CD14-positive monocyte (primary cell): ENCODE measurements at places on chromosomes 6 and 20.
A peak's percentile ranks its signal among the peaks of the same experiment; 100 is the strongest.

GRCh38 chr6:33737267-33738026 is 9.3 kb downstream of the IP6K3 start:
- DNase-seq, result no peak

- no peak for DNase-seq
These were observed 90.0 kb upstream of the DTNBP1 start for GRCh38 chr6:15752820-15753219.

DNA sequence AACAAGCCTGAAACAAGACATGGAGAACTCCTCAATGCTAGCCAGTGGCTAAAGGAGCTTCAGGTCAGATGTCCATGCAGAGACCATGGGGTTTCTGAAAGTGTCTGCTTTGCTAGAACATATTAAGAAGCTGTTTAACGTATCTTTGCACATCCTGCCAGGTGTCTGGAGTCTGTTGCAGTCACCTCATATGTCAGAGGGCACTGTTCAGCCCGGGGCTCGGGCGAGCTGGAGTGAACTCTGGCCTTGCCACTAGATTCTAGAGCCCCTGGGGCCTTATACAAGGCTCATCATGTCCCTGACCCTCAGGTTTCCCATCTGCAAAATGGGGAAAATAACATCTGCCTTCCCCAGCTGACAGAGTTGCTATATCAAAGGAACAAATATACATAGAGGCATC is 59.0 kb downstream of the PRDM1 start:
- DNase-seq, result no peak

DNA sequence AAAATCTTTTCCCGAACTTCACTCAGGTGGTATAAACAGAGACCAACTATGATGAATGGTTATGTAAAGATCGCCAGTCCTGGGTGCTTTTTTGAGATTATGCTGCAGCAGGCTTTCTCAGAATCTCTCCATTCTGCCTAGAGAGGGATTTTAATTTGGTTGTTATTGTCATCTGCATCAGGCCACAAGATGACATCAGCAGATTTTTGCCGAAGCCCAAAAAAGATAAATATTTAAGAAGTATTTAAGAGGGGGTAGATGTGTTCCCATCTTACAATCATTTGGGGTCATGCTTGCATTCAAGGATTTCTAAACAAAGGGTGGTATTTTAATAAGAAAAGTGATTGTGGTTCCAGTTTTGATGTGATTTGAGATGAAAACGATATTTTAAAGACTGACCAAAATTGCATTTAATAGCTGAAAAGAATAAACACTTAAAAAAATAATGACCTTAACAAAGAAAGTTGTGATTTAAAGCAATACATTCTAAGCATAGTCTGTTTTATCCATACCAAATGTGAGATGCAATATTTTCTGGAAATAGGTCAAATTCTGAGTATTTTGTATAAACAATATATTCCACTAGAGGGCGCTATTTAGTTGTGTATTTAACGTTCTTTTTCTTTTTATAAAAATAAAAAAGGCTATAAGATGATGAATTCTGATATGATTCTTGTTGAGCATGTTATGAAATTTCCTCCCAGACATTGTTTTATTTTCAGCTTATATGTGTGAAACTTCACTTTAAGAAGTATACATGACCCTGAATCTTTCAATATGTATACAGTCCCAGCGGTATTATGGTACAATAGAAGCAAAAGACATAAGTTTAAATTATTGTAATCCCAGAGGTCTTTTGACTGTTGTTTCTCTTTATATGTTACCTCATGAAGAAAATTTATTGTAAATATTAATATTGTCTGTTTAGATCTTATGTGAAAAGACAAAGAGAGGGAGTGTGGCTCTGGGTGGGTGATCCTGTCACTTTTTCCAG is 51.0 kb upstream of the ZFP64 start:
- no peak for DNase-seq

DNA sequence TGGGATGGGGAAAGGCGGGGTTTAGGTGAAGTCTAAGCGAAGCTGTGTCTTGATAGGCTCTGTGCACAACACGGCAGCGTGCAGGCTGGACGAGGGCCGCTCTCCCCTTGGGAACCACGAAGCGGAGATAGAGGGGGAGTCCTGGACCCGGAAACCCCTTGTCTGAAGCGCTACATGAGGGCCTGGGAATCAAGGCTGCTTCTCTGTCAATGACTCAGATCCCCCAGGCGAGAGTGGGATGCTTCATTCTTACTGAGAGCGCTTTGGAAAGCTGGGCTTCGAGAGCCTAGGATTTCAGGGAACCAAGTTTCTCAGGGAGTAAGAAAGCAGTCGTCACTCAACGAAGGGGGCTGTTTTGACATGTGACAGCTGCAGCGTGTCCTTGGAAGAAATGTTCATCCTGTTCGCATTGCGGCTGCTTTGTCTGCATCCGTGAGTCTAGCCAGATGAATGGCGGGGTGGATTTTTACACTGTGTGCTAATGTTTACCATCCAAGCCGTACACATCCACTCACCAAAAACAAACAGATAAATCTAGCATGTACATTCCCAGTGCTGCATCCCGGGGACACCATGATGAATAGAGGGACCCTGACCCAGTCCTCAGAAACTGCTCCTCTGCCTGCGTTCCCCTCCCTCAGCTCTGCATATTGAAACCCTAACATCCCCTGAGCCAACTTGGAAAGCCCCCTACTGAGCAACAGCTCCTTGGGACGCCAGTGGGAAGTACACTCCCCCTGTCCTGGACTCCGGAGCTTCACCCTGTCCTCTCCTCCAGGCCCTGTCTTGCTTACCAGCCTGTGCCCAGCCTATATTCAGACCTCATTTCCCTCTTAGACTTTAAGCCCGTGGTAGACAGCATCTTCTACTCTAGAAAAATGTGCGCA is 24.5 kb upstream of the RTF2 start:
- no peak for DNase-seq

DNA sequence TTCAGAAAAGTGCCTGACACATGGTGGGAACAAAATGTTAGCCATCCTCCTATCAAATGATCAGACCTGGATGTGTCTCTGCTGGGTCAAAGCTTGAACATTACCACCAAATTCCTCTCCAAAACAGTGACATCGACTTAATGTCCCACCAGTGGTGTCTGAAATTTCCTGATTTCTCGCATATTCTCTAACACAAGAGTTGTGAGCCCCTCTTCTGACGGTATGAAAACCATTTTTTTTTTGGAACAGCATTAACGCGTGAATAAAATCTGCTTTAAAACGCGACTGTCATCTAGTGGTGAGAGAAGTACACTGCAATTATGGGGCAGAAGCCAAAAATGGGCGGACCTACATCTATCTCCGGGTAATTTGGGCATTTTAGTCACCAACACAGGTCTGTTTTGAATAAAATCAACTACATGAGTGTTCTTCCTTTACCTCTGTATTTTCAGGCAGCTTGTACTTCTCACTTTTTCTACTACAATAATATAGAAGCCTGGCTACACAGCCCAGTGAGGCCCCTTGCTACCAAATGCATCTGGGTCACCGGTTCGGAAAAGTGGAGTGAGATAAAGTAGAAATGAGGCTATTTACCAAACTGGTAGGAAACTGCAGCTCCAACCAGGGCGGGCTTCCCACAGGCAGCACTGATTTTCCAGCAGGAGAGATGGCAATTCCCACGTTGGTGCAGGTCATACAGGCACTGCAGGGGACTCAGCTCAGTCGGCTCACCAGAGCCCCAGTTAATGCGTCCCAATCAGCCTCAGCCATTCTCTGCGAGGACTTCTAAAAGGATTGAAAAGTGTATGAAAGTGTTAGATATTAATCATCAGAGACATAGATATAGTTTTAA is 27.4 kb downstream of the MGME1 start:
- peak; percentile 63 for DNase-seq

- no peak for DNase-seq
These were observed 50.3 kb downstream of the MYH7B start for GRCh38 chr20:35006009-35006408.

GRCh38 chr6:20866935-20867703 is 332.9 kb downstream of the CDKAL1 start:
- DNase-seq, result no peak

DNA sequence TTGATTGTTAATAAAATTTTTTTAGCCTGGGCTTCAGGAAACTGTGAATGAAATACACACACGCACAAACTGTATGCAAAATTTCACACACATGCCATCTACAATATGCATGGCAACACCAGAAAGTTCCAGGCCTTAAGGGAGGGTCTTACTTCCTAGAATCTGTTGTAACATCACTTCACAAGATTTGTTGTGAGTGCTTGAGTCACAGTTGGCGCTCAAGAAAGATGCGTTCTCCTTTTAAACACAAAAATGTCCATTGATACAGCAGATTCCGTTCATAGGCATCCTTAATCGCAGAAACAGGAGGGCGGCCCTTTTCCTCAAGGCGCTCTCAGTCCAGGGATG is 485 bp upstream of the RTF2 start:
- DNase-seq, result no peak

- DNase-seq, result no peak
These were observed 178.9 kb upstream of the ARID1B start for GRCh38 chr6:156598071-156598854.

DNA sequence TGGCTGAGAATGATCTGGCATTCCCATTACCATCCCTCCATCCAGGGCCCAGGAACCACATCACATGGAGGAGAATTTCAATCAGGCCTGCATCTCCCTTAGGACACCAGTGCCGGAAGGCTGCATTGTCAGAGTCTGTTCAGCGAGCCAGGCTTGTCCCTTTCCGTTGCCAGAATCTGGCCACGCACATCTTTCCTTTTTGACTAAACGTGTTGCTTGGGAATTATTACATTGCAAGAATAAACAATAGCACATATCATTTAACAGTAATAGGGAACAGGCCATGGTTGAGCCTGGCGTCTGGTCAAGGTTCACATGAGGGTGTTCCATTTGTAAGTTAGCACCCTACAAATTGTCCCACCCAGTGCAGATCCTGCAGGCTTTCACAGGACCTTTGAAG is 42.8 kb downstream of the SOBP start:
- DNase-seq, result no peak

- no peak for DNase-seq
These were observed 98.5 kb upstream of the CDYL start for GRCh38 chr6:4677751-4678065.

- DNase-seq, result no peak
These were observed 23.6 kb downstream of the RWDD2A start for GRCh38 chr6:83216806-83217205.

DNA sequence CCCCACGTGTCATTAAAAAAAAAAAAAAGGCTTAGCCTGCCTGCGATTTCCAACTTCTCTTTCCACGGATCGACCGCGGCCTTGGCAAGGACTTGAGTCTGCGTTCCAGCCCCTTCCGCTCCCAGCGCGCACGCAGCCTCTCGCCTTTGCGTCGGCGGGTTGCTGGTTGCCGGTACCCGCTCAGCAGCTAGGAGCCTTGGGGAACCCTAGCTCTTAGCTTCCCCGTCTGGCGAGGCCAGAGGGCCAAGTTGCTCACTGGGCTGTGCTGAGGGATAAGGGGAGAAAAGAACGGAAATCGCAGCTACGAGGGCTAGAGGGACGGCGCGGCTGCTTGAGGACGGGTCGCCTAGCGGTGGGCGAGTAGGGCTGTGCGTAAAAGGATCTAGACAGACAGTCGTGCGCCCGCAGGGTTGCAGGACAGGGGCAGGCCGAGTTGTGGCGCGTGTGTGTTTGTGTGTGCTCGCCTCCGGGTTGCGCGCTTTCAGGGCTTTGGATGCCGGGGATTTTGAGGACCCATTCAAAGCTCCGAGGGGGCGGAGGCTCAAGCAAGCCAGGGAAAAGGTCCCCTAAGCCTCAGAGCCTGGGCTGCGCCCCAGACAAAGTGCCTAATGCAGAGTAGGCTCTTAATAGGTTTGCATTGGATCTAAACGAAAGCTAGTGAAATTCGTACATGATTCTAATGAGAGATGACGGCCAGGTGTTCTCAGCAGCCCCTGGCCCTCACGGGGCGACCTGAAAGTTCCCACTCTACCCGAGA is 40.5 kb upstream of the OSTM1 start:
- DNase-seq, result peak; percentile 56

- no peak for DNase-seq
These were observed 2.0 kb downstream of the SRXN1 start for GRCh38 chr20:650954-651353.

- DNase-seq, result no peak
These were observed 5.1 kb downstream of the IGF2R start for GRCh38 chr6:159973951-159974350.

DNA sequence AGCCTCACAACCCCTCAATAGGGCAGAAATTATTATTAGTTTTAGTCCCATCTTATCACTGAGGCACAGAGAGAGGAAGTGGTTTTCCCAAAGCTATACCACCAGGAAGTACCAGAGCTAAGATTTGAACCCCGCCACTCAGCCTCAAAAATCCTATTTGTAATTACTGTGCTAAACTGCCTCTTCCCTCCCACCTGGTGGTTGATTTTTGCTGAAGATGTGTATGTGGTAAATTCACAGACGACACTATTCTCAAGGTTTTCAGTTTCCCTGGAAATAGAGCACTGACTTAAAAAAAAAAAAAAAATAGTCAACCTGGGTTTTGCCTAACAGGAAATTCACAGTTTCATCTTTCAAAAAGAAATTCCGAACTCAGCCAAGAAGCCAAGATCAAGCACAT is 57.9 kb downstream of the TSHZ2 start:
- no peak for DNase-seq

GRCh38 chr20:11003341-11003740 is 329.5 kb upstream of the JAG1 start:
- DNase-seq, result no peak

GRCh38 chr6:128464790-128465189 is 55.6 kb downstream of the PTPRK start:
- no peak for DNase-seq

GRCh38 chr20:49278818-49279676 is 1.2 kb upstream of the ZNFX1 start:
- no peak for DNase-seq

GRCh38 chr6:11043961-11044711 is at the start of gene ELOVL2:
Gene ELOVL2, minus strand, starts transcription at chr6:11044305. Its CDS starts 75 bp downstream, at chr6:11044230.
- no peak for DNase-seq
